Bronchus fibroblast of lung (primary cell): ENCODE measurements at places on chromosomes 12 and 14. TPM values are rescaled to one million over a fixed set of nuclear protein-coding genes. Genes with fewer than 3 reads are reported as not detected.

LUM gene
- 100 and 103 TPM in 2 replicates for total RNA-seq

ADAM21 gene
- total RNA-seq = under 0.01 and 0.59 TPM in 2 replicates

NYNRIN gene
- 7.9 and 9.6 TPM in 2 replicates for total RNA-seq

RNFT2 gene
- total RNA-seq = 5.2 and 6.4 TPM in 2 replicates

MYH6 gene
- total RNA-seq = not detected in 2 replicates

POC1B gene
- total RNA-seq = 12.5 and 13.8 TPM in 2 replicates

KLRC4 gene
- not detected in 2 replicates for total RNA-seq

ACSM4 gene
- not detected in 2 replicates for total RNA-seq

TAS2R9 gene
- total RNA-seq = not detected in 2 replicates

KRT6B gene
- not detected in 2 replicates for total RNA-seq

KLHDC2 gene
- total RNA-seq = 40.6 and 48.3 TPM in 2 replicates

CACNA1C gene
- total RNA-seq = under 0.01 and 0.74 TPM in 2 replicates

SERPINA5 gene
- under 0.01 and 0.15 TPM in 2 replicates for total RNA-seq

ANKRD33 gene
- under 0.01 TPM in 1 of 2 replicates, not detected in the other for total RNA-seq
